ENCODE measurements at places on chromosomes 13 and 19.

DNA sequence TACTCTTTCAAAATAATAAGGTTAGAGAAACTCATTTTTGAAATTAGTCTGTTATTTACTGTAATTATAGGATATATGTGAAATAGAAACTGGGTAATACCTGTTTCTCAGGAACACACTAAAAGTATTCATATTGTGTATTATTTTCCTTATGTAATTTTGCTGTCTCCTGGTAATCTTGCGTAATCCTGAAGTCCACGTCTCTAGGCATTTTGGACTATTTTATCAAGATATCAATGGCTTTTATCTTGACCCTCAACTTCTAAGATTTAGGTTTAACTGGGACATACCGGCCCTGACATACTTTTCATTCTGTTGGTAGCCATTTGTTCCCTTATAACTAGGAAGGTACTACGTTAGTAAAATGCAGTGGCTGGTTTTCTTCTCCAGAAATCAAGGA, 80.3 kb downstream of the PAN3 start:
- no peak for DNase-seq

DNA sequence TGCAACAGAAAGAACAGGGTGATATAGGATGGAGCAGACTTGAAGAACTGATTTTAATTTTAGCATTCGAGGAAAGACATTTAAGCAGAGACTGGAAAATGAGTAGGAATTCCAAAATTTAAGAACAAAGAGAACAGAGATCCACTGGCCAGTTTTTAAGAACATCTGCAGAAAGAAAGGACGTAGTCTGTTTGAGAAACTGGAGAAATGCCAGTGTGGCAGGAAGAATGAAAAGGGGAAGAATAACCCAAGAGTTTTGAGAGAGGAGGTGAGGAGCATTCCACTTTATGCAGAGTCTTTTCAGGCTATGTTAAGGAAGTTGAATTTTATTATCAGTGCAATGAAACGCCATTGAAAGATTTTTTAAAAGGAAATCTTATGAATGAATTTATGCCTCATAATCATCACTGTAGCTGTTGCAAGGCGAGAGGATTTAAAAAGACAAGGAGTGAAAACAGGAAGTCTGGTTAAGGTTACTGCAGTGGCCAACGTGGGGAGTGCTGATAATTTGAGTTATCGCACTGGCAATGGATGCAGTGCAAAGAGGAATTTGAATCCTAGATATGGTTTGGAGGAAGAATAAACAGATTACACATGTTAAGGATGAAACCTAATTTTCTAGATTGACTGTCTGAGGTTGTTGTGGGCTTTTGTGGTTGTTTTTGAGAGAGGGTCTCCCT, 253.8 kb downstream of the DACH1 start:
- DNase-seq = no peak

DNA sequence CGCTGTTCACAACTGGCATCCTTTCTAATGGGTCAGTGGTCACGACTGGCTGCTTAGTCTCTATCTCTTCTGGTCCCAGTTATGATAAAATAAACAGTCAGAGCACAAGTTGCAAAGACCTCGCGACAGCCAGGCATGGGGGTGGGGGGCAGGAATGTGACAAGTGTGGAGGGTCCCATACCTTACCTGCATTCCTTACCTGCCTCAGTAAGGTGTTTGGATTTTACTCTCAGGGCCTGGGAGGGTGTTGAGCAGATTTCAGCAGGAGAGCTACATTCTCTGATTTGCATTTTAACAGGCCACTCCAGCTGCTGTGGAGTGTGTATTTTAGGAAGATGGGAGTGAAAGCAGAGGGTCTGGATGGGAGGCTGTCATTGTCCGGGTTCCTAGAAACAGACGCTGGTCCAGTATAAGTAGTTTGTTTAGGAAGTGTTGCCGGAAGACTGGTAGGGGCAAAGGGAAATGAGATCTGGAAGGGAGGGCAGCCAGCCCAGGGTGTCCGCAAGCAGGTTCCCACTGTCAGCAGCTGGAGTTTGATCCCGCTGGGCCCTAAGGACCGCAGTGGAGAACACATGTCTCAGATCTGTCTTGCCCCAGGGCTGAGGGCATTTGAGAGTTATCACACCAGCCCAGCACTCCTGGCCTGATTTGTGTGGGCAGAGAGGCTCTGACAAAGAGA, 920.0 kb downstream of the UQCRFS1 start:
- DNase-seq = no peak

DNA sequence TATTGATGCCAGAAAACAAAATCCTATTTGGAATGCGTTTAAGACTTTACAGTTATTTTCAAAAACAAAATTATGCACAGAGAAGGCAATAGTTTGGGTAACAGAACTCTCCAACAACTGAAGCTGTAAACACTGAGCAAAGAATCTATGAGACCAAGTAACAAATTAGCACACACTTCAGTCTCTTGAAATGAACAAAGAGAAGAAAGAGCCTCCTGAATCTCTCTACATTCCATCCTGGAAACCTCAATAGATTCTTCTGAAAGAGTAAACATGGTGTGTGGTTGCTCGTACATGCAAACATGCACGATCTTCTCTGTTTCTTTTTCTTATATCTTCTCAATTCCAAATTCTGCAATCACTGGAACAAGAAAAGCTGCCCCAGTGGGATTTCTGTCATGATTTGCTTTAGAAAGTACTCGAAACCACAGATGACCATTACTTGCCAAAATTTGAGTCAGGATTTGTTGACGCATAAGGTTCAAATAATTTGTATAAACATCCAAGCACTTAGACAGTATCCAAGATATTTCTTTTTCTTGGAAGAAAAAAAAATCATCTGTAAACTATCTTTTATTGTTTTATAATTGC, 137.9 kb upstream of the DACH1 start:
- no peak for DNase-seq

- DNase-seq = no peak
These were observed 31.2 kb downstream of the RCBTB2 start for GRCh38 chr13:48501705-48502104.

All from MCF 10A (cell line).